ENCODE measurements at places on chromosomes 3 and 15. TPM values are rescaled to one million over a fixed set of nuclear protein-coding genes. Genes with fewer than 3 reads are reported as not detected.

DNA sequence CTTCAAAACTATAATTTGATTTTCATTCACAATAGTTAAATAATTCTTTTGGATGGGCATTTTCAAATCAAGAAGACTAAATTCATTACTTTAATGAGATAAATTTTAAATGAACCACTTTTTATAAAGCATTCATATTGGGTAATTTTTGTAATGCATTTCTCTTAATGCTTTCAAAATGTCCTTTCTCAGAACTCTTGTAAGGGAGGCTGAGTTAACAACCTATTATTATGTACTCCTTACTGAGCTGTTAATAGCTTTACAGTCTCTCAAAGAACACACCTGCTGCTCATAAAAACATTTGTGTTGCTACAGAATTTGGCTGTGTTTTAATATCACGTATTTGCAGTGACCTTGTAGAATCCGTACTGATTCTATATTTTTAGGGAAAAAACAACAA lies 334.0 kb upstream of the ARL6 start:
- no peak for DNase-seq

COL6A5 gene
- 0.14 TPM for total RNA-seq

U2SURP gene
- total RNA-seq: 129 TPM

ZNF660 gene
- total RNA-seq: 19.2 TPM

TARS3 gene
- total RNA-seq: 11.0 TPM

GRCh38 chr3:183230826-183231225 lies 22.2 kb upstream of the B3GNT5 start:
- DNase-seq: no peak
